Heart right ventricle (tissue), 16 donors: ENCODE measurements at places on chromosomes 2 and 18. TPM values are rescaled to one million over a fixed set of nuclear protein-coding genes. Genes with fewer than 3 reads are reported as not detected.

GRCh38 chr2:107729440-107729839 is 97.3 kb upstream of the RGPD4 start:
- DNase-seq = no peak

DSEL gene
- 2.3 TPM for total RNA-seq

- DNase-seq = no peak
Measured at GRCh38 chr2:74740395-74740740, 86.3 kb downstream of the SEMA4F start.

DNA sequence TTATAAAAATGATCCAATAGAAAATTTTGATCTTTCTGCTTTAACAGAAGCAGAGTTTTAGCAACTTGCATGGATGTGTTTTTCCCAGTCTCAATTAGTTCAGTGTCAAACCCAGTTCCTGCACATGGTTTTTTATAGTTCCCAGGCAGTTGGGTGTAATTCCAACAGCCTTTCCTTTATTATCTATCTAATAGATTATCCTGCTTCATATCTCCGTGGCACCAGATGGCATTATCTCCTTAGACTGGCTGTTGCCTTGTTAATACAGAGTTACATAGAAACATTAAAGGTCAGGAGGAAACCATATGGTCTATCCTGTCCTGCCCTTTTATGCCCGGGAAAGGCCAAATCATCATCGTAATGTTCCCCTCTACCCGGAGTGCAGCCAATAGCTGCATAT is 400.9 kb upstream of the SMIM21 start:
- no peak for DNase-seq

UGT1A10 gene
- total RNA-seq = not detected

DNA sequence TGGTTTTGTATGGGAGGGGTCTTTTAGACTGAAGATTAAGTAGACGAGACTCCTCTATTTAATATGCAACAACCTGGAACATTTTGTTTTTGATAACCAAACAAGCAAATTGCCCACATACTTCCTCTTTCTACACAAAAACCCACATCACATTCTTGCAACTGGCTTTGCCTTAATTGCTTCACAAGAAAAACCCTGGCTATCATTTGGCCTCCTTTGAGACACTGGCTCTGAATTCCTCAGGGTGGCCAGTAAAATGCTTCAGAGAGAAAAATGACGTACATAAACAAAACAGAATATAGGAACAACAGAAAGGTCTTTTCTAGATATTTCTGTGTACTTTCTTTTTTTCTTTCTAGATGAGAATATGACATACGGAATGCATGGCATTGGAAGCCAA is 103.0 kb downstream of the TRIB2 start:
- no peak for DNase-seq

CCL20 gene
- total RNA-seq = not detected

GRCh38 chr2:8177566-8177965 is 504.3 kb upstream of the ID2 start:
- DNase-seq = no peak

- no peak for DNase-seq
Measured at GRCh38 chr2:97966545-97967215, 29.1 kb downstream of the TMEM131 start.

GLI2 gene
- total RNA-seq = 1.5 TPM

DNA sequence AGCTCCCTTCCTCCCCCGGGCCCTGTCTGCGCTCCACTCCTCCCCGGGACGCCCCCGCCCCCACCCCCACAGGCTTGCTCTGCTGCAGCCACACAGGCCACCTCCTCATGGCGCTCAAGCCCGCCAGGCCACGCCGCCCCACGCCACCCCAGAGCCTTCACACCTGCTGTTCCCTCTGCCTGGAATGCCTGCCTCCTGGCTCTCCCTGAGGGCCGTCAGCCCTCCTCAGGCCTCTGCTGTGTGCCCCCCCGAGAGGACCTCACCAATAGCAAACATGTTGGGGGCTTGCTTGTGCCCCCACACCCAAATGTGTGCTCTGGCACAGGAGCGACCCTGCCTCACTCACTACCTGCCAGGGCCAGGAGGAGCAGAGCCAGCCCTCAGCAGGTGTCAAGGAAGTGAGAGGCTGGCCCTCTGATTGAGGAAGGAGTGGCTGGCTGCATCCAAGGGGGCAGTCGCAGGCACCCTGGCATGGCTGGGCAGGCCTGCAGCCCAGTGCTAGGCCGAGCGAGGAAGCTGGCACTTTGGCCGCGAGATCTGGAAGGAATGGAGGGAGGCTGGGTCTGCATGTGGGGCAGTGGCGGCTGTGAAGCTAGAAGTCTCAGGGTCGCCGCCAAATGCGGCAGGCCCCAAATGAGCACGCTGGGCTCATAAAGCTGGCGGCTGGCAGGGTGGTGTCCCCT is 86.5 kb downstream of the INHBB start:
- DNase-seq = no peak

DNA sequence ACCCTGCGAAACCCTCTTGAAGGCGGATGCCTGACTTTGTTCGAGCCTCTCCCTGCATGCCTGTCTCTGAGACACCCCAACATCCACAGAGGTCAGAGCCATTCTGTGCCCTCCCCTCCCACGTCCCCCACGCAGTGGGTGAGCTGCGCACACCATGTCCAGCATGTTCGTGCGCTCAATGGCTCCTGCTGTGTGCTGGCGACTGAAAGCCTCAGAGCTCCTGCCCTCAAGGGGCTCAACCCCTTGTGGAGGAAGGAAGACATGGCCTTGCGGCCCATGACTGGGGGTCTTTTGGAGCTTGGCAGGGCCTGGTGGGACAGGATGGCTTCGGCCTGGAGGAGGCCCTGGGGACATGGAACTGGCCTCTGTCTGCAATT is 45.7 kb downstream of the ANKMY1 start:
- DNase-seq = no peak

CREB1 gene
- total RNA-seq = 62.2 TPM

OSR1 gene
- total RNA-seq = 1.9 TPM
